ENCODE measurements at places on chromosomes 2 and 18.

GRCh38 chr2:23761638-23762037 is 165.3 kb downstream of the ATAD2B start:
- H3K27ac ChIP-seq: no peak overlapping the region
- H3K4me1 ChIP-seq: peaks cover 4% of the 10 kb centered on the region
- H3K36me3 ChIP-seq: peaks cover 45% of the 10 kb centered on the region
- no peak for DNase-seq
- H3K4me3 ChIP-seq: no peak overlapping the region

GRCh38 chr2:15939556-15939853 is 845 bp upstream of the MYCN start:
- H3K4me3 ChIP-seq: no peak overlapping the region
- no peaks in the 10 kb centered on the region for H3K36me3 ChIP-seq
- H3K27ac ChIP-seq: no peak overlapping the region
- DNase-seq: no peak

- no peak overlapping the region for H3K27ac ChIP-seq
- H3K36me3 ChIP-seq: no peaks in the 10 kb centered on the region
- no peaks in the 10 kb centered on the region for H3K27me3 ChIP-seq
- no peak for DNase-seq
Observed at GRCh38 chr2:50284188-50284587, 747.7 kb downstream of the NRXN1 start.

DNA sequence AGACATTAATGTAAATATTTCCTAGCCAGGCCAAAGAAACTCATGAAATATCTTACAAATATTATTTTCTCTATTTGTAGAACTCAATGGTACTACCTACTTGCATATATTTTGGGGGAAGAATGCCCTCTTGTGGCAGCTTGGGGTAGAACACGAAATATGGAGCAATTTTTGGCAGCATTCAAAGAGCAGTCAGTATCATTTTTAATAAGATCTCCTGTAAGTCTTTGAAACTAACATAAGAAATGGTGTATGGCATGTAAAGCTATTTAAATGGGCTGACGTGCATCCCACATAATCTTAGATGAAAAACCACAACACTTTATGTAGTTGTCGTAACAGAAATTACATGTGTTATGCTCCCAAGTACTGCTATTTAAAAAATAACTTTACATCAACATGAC is 62.3 kb upstream of the CCDC195 start:
- H3K4me3 ChIP-seq: no peak overlapping the region
- H3K4me1 ChIP-seq: no peaks in the 10 kb centered on the region
- H3K36me3 ChIP-seq: no peaks in the 10 kb centered on the region
- no peaks in the 10 kb centered on the region for H3K27me3 ChIP-seq
- DNase-seq: no peak

DNA sequence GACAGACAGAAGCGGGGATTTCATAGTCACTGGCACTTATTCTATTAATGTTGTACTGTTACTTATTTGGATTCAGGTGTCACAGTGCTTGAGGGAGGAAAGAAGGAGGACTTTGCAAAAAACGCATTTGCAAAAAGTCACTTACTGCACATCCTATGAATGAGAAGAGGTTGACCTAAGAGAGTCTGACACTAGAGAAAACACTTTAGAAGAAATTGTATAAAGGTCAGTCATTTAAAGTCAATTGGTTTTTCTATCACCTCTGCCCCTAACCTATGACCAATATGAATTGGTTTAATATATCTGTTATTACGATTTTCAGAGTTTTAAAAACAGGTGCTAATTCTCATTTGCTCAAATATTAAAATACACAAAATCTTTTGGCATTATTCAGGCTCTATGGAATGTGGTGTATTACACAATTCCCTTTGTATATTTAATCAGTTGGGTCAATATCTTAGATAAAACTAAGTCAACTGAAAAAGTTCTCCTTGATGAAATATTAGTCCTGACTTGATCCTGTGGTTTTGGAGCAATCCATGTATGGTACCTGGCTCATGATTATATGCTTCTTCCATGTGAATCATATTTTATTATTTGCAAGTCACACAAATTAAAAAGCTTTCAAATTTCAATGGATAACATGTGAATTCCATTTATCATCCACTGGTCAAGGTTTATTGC is 157.4 kb downstream of the CDH2 start:
- H3K27me3 ChIP-seq: no peaks in the 10 kb centered on the region
- H3K36me3 ChIP-seq: no peaks in the 10 kb centered on the region
- H3K27ac ChIP-seq: no peak overlapping the region
- DNase-seq: no peak
- H3K4me3 ChIP-seq: no peak overlapping the region

GRCh38 chr2:151827564-151828142 is 568 bp downstream of the ARL5A start:
- no peak for DNase-seq
- no peaks in the 10 kb centered on the region for H3K36me3 ChIP-seq
- no peaks in the 10 kb centered on the region for H3K27me3 ChIP-seq
- peak overlapping the region; percentile 91 for H3K27ac ChIP-seq
- peak overlapping the region; percentile 93 for H3K4me3 ChIP-seq

- H3K36me3 ChIP-seq: no peaks in the 10 kb centered on the region
- H3K4me1 ChIP-seq: no peaks in the 10 kb centered on the region
- H3K4me3 ChIP-seq: no peak overlapping the region
- no peak for DNase-seq
- no peak overlapping the region for H3K27ac ChIP-seq
- no peaks in the 10 kb centered on the region for H3K27me3 ChIP-seq
Observed at GRCh38 chr2:21001225-21001946, 42.5 kb downstream of the APOB start.

GRCh38 chr18:79586436-79587225 is 93.0 kb upstream of the CTDP1 start:
- H3K4me1 ChIP-seq: peaks cover 18% of the 10 kb centered on the region
- no peak overlapping the region for H3K4me3 ChIP-seq
- H3K36me3 ChIP-seq: no peaks in the 10 kb centered on the region
- no peaks in the 10 kb centered on the region for H3K27me3 ChIP-seq
- no peak for DNase-seq
- no peak overlapping the region for H3K27ac ChIP-seq

DNA sequence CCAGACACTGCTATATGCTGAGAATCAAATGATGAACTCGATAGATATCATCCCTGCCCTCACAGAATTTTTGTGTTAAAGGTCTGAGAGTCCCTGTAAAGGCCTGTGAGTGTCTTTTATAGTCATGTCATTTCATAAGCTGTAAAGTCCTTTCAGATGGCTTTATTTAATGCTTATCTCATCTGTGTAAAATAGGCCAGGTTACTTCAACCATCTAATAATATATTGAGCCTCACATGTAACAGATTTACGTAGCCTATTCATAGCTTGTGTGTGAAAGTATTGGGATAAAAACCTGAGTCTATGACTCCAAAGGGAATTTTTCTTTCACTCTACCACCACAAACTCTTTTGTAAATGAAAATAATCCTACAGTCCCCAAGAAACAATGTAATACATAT is 672.0 kb upstream of the SYT4 start:
- no peaks in the 10 kb centered on the region for H3K27me3 ChIP-seq
- no peaks in the 10 kb centered on the region for H3K4me1 ChIP-seq
- H3K27ac ChIP-seq: no peak overlapping the region
- H3K36me3 ChIP-seq: no peaks in the 10 kb centered on the region

GRCh38 chr2:24220554-24221291 is 45.9 kb downstream of the FAM228A start:
- no peak overlapping the region for H3K27ac ChIP-seq
- no peaks in the 10 kb centered on the region for H3K27me3 ChIP-seq
- DNase-seq: no peak
- no peaks in the 10 kb centered on the region for H3K4me1 ChIP-seq

GRCh38 chr18:26190506-26190905 is 35.7 kb upstream of the TAF4B start:
- no peak for DNase-seq
- H3K27me3 ChIP-seq: no peaks in the 10 kb centered on the region
- H3K4me3 ChIP-seq: no peak overlapping the region
- H3K27ac ChIP-seq: no peak overlapping the region
- H3K36me3 ChIP-seq: no peaks in the 10 kb centered on the region

DNA sequence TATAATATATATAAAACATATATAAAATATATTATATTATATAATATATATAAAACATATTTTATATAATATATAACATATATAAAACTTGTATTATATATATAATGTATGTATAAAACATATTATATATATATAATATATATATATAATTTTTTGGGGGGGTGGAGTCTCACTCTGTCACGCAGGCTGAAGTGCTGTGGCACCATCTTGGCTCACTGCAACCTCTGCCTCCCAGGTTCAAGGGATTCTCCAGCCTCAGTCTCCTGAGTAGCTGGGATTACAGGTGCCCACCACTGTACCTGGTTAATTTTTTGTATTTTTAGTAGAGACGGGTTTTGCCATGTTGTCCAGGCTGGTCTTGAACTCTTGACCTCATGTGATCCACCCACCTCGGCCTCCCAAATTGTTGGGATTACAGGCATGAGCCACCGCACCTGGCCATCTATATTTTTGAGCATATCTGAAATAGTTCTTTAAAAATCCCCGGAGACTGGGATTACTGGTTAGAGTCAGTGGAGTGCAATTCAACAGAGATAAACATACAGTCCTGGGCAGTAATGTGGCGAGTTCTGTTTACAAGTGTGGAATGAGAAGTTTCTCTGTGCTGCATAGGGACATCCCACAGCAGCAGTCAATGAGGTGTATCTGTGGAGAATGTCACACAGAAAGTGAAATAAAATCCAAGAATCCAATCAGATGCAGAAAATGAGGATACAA is 208.4 kb downstream of the MYCN start:
- DNase-seq: no peak
- H3K4me3 ChIP-seq: no peak overlapping the region
- H3K4me1 ChIP-seq: no peaks in the 10 kb centered on the region
- H3K36me3 ChIP-seq: no peaks in the 10 kb centered on the region
- H3K27me3 ChIP-seq: no peaks in the 10 kb centered on the region

DNA sequence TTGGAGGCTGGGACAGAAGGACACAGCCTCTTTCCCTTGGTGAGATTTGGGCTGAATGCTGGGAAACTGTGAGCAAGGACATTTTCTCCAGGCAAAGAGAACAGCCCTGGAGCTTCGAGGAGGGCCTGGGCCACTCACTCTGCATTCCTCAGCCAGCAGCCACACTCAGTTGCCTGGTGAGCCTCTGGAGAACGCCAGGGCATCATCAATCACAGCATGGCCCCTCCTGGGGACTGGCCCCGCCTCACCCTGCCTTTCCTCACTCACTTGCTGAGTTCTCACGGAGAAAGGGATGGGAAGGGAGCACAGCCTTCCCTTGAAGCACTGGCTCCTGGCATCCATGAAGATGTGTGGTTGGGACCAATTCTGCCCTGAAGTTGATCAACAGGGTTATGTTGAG is 55.0 kb downstream of the APOB start:
- peaks cover 5% of the 10 kb centered on the region for H3K27me3 ChIP-seq
- H3K4me1 ChIP-seq: peaks cover 48% of the 10 kb centered on the region
- no peaks in the 10 kb centered on the region for H3K36me3 ChIP-seq
- DNase-seq: no peak

DNA sequence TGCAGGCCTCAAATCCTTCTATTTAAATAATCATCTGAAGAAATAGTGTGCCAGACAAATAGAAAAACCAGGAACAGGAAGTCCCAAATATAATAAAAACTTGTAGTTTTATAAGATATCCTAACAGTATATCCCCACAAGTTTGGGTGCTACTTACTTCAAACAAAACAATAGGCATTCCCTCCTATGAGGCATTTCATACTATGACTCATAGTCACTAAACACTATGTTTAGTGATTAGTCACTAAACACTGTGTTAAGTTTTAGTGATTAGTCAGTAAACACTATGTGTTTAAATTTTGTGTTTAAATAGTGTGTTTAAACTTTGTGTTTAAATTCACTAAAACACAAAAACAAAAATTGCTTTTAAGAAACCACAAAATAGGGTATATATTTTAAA is 407.0 kb upstream of the CDH19 start:
- no peak overlapping the region for H3K4me3 ChIP-seq
- no peaks in the 10 kb centered on the region for H3K27me3 ChIP-seq
- H3K4me1 ChIP-seq: no peaks in the 10 kb centered on the region
- no peak overlapping the region for H3K27ac ChIP-seq
- no peak for DNase-seq

DNA sequence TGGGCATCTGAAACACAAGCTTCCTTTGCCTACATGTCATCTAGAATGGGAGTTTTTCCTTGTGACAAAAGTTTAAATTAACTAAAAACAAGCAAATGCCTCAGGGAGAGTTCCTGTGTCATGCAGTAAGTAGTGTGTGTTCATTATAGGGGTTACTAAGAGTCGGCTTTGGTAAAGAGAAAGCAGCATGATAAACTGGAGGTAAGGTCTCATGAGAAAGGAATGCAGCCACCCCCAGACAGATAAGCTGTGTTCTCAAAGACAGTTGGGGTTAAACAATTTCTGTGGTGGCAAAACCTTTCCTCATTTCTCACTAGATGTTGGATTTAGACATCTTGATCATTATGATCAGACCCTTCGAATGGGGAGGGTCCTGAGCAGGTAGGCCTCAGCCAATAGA is 129.7 kb downstream of the MAP4K4 start:
- no peak overlapping the region for H3K4me3 ChIP-seq
- no peaks in the 10 kb centered on the region for H3K36me3 ChIP-seq
- H3K4me1 ChIP-seq: peaks cover 26% of the 10 kb centered on the region
- H3K27ac ChIP-seq: no peak overlapping the region

GRCh38 chr2:194054313-194054712 is 1602.7 kb upstream of the SLC39A10 start:
- no peak overlapping the region for H3K4me3 ChIP-seq
- no peak for DNase-seq
- no peaks in the 10 kb centered on the region for H3K27me3 ChIP-seq
- H3K4me1 ChIP-seq: no peaks in the 10 kb centered on the region
- H3K27ac ChIP-seq: no peak overlapping the region

DNA sequence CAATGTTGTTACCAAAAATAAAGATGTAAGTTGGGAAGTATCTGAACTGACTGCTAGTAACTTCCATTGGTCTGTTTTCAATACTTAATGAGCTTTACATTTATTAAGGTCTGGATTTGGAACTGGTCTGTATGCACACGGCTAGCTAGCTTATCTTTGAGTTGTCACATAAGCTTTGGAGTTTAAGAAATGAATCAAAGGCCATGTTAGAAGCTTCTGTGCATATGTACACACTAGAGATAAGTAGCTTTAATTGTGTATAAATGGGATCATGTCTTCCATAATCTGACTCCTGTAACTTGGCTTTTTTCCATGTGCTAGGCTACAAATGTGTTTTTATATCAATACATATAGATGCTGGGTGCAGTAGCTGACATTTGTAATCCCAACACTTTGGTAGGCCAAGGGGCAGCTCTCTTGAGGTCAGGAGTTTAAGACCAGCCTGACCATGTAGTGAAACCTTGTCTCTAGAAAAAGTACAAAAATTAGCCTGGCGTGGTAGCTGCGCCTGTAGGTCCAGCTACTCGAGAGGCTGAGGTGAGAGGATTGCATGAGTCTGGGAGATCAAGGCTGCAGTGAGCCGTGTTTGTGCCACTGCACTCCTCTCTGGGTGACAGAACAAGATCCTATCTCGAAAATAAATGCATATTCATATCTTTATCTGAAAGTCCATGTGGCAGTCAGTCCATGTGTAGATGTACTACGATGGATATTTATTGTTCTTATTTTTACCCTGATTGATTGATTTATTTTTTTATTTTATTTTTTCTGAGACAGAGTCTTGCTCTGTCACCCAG is 27.2 kb downstream of the ATIC start:
- H3K36me3 ChIP-seq: no peaks in the 10 kb centered on the region
- H3K27ac ChIP-seq: no peak overlapping the region
- DNase-seq: no peak
- H3K4me3 ChIP-seq: no peak overlapping the region
